ENCODE measurements at places on chromosomes 12 and 14.

- DNase-seq, result no peak
Observed at GRCh38 chr14:70905301-70905700, 2.0 kb upstream of the PCNX1 start.

- no peak for DNase-seq
Observed at GRCh38 chr12:7503686-7504415, at the start of gene CD163. CD163 (minus strand) TSS chr12:7503777; CDS start chr12:7503690, 87 bp downstream.

DNA sequence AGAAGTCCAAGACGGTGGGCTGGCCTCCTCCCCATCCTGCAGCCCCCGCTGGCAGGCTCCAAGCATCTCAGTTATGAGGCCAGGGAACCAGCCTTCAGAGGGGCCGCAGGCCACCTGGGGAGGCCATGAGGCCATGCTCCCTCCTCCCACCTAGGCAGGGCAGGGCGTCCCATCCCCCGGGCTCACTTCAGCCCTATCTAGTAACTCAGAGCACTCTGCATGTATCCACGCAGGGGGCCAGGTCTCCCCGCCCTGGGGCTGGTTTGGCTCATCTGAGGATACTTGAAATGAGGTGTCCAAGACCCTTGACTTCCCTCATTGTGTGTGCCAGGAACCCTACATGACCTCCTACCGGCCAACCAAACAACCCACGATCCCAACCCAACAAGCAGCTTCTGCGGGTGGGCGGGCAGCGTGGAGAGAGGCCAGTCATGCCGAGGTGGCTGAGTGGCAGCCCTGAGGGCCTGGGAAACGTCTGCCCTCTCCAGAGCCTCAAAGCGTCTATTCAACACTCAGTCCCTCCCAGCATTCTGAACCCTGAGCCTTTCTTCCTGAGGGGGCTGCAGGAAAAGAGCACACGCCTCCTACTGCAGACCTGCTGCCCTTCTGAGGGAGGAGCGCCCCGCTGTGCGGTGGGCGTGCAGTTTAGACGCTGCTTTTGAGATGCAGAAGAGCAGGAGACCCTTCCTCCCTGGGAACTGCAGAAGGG, 16.8 kb downstream of the ISCA2 start:
- DNase-seq, result no peak

DNA sequence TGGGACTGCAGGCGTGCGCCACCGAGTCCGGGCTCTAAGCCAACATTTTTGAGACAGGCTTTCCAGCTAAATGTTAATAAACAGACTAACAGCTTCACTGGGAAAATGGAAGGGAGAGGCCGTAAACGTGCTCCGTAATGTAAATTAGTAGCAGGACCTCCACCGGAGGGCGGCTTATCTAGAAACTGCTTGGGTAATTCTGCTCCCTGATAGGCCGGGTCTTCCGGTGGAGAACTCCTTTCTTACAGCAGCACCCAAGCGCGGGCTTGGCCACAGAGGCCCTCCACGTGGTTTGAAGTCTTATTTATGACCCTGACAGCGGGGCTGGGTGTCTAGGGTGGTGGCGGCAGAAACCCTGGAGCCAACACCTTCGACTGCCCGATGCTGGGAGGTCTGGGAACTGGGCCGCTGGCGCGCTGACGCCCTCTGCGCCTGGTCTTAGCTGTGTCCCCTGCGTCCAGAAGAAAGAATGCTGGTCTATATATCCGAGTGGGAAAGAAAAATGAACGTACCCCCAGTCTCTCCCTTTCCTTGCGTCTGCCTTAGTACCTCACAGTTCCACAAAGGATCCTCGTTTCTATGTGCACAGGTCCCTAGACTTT, 1.7 kb downstream of the DPPA3 start:
- no peak for DNase-seq

Data from naive thymus-derived CD4-positive, alpha-beta T cell (primary cell).